ENCODE measurements at places on chromosomes 6 and 20.

DNA sequence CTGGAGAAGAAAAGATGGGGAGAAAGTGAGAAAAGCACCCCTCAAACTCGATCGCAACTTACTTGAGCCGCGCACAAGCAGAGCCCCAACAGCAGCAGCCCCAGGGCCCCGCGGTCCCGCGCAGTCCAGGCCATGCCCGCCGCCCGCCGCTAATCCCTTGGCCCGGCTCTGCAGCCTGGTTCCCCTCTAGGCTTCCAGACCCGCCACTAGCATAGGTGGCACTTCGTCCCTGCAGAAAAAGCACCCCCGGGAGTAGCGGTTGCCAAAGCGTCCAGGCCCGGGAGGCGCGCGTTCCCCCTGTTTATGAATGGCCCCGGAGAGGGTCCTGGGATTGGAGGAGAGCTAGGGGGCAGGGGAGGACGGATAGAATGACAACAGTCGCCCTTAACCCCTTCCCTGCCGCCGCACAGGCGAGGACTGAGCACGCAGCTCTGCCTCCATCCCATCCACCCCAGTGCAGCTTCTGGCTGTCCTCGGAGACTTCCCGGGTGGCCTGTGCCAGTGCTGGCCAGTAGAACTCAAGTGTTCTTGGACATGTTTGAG lies 19.9 kb downstream of the COL9A1 start:
- DNase-seq: no peak

DNA sequence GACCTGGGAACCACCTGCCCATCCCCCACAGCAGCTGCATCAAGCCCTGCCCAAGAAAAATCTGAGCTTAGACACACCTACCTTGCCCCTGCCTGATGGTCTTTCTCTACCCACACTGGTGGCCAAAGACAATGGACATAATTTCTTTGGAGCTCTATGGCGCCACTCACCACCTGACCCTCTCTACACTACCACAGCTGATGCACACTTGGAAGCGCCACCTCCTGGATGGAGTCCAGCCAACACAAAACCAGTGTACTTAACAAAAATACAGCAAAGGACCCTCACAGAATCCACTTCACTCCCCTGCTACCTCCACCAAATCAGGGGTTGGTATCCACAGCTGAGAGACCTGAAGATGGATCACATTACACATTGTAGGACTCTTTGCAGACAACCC lies 39.7 kb upstream of the CLVS2 start:
- no peak for DNase-seq

DNA sequence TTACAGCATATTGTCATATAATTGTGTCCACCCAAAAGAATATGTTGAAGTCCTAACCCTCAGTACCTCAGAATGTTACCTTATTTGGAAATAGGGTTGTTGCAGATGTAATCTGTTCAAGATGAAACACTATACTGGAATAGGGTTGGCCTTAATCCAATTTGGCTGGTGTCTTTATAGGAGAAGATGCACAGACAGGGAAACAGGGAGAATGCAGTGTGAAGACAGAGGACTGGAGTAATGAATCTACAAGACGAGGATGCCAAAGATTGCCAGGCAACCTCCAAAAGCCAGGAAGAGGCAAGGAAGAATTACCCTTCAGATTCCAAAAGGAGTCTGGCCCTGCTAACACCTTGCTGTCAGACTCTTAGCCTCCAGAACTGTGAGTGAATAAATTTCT lies 482.9 kb downstream of the PTPRT start:
- DNase-seq: no peak

- DNase-seq: peak; percentile 25
These were observed 292.1 kb downstream of the SOX4 start for GRCh38 chr6:21885532-21886114.

DNA sequence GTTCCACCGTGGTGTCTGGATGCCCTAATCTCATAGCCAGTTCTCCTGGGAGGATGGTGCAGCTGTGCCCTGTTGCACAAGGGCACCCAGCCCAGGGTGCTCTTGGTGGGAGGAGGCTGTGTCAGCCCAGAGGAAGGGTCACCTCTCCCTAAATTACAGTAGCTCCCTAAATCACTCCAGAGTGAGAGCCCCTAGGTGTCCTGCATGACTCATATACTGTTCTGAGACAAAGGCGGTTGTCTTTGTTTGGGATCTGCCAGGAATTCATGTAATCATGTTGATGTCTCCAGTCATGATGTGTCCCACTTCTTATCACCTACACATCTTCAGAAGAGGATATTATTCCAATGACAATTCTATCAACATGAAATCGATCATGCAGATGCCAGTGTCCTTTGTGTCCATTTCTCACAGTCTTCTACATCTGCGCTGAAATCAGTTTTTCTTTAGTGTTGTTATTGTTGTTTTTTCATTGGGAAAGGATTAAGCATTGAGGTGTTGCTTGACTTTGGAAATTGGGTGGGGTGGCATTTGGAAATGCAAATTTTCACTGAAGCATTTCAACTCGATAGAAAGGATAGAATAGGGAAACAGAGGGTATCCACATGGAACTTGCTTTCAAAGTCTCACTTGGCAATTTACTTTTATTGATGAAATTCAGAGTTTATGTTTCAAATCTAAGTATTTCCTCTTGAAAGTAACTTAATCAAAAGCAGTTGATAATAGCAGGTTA lies 19.5 kb downstream of the PERP start:
- no peak for DNase-seq

- no peak for DNase-seq
These were observed 246.9 kb upstream of the ZFP64 start for GRCh38 chr20:52438326-52438963.

- peak; percentile 51 for DNase-seq
These were observed 43.2 kb upstream of the AKAP12 start for GRCh38 chr6:151196555-151196954.

GRCh38 chr20:9918348-9918747 lies 79.5 kb upstream of the PAK5 start:
- no peak for DNase-seq

DNA sequence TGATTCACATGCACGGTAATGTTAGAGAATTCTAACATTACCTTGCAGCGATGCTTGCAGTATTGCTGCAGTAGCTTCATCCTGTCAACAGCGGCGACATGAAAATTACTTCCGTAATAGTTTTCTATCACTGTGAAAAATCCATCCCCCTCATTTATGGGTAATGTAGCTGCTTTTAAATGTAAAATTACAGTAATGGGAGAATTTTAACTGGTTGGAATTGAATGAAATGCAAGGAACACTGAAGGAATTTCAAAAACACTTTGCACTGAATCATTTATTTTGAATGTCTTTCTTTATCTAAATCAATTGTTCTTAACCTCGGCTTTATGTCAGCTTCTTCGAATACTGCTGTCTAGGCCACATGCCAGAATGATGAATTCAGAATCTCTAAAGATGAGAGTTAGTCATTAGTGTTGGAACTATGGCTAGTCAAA lies 102.4 kb upstream of the HIVEP1 start:
- DNase-seq: no peak

DNA sequence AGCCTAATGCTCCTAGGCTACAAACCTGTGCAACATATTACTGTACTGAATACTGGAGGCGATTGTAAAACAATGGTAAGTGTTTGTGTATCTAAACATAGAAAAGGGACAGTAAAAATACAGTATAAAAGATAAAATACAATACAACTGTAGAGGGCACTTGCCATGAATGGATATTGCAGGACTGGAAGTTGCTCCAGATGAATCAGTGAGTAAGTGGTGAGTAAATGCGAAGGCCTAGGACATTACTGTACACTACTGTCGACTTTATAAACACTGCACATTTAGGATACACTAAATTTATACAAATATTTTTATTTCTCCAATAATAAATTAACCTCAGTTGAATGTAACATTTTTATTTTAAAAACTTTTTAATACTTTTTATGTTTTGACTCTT lies 485.0 kb downstream of the MMUT start:
- no peak for DNase-seq

- no peak for DNase-seq
These were observed 39.7 kb upstream of the PRND start for GRCh38 chr20:4681991-4682401.

DNA sequence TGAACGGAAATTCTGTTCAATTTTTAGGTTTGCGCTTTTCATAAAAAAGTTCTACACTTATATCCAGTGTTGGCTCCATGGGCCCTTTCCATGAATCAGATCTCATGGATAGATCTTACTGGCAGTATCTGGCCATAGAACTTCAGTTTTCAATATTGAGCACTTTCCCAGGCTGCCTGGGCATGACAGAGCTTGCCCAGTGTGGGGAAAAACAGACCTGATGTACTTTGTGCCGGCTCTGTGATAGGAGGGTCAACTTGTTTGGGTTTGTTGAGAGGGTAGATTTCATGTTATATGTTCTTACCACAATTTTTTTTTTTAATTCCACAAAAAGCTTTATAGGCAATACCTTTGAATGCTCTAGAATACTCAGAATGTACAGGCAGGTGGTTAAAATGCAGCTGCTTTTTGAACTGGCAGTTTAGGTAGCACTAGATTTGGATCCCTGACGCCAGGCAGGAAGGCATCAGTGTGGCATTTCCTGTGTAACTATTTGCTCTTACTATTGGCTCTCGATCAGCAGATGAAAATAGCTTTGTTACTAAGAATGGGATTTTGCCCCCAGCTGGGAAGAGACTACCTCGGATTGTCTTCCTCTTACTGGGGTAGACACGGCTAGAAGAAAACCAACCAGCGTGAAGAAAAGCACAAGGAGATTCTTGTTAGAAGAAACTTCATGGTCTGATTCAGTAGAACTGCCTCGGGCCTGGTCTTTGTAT lies 404.9 kb upstream of the SOX4 start:
- DNase-seq: no peak

DNA sequence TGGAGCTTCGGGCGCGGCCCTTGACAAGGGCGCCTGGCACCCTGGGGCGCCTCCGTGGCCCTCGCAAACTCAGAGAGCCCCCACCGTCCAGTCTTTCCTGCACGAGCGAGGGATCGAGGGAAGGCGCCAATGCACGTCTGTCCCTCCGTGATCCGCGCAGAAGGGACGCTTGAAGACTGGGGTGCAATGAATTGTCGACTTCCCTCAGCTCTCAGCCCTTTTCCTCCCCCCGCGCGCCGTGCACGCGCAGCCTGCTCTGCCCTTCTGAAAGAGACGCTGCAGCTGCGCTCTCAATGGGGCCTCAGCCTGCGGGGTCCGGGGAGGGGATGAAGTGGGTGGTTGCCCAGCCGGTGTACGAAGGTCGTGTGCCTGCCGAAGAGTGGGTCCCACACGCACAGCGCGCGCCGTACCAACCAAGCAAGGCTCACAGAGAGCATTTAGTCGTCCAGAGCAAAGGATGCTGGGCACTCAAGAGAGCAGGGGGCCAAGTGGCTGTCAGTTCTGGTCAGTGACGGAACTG lies 5.5 kb upstream of the SOX4 start:
- DNase-seq: peak; percentile 80

GRCh38 chr20:62428002-62428372 lies 648 bp upstream of the RBBP8NL start:
- no peak for DNase-seq

- no peak for DNase-seq
These were observed 622.3 kb upstream of the ARID1B start for GRCh38 chr6:156154896-156155295.

DNA sequence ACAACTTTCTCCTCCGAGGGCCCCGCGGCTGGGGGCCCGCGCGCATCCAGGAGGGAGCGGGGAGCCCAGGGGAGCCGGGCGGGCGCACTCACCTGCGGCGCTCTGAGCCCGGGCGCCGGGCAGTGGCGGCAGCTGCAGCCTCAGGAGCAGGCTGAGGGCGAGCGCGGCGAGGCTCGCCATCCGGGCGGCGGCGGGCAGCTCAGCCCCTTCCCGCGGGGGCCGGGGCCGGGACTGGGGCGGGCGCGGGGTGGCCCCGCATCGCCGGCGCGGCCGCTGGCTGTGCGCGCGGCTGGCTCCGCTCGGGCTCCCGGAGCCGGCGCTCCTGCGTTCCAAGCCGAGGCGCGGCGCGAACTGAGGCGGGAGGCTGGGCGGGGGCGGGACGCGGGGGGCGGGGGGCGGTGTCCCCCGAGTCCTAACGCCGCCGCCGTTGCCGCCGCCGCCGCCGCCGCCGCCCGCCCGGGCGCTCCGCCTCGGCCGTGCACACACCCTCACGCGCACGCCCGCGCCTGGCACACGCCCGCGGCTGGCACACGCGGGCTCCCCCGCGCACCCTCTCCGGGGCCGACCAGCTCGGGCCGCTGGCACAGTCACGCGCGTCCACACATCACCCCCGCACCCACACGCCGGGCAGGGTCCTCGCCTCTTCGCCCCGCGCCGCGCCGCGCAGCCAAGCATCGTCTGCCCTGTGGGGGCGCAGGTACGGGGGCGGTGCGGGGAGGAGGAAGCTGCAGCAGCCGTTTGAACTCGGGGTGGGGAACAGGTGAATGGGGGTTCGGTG lies at the start of gene PTPRT:
Gene PTPRT (minus strand): TSS at position 353 of the 778 bp plus-strand sequence. CDS start 173 bp downstream, at position 180.
- no peak for DNase-seq

DNA sequence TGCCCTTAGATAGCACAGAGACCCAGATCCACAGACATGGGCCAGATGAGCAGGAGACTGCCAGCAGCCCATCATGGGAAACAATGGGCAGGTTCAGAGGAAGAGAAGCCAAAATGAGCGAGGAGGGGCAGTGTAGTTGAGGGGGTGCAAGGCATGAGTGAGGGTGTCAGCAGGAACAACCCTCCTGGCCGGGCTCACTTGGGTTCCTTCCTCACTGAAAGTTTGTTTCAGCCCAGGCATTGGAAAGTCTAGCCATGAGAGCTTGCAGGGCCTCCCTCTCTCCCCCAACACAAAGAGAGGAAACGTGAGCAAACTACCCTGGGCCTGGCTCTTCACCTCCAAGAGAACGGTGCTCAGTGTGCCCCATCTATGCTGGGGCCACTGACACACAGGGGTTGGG lies 48.0 kb downstream of the CDH26 start:
- no peak for DNase-seq

DNA sequence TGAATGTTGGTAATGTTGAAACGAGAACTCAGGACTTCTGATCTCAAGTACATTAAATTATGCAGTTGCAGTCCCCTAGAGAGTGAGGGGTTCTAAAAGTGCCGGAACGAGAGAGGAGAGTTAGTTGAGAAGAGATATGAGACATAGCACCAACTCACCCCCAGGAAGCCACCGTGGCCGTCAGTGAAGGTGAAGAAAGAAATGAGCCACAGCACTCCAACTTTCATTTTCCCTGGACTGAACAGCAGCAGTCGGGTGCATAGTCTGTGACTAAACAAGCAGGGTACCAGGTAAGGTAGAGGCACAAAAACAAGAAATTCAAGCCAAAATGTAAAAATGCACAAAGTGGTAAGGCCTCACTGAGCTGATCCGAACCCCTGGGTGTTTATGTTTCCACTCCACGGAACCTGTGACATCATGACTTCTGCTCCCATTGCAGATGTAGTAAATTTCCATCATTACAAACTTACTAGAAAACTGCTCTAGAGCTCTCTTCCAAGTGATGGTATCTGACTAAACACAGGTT lies 13.2 kb downstream of the ADGRF1 start:
- no peak for DNase-seq

DNA sequence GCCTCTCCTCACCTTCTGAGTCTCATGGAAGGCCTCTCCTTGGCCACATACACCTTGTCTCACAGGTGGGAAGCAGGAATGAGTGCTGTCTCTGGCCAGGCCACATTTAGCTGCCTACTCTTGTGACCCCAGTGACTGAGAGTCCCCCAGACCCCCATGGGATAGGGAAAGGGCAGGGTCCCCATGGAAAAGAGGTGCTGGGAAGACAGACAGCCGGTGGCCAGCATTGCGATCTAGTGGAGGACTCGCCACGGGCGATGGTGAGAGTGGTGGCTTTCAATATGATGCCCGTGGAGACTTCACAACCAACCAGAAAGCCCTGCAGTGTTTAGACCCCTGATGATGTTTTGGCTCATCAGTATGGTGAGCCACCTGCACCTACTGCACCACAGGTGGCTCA lies 19.8 kb downstream of the MANBAL start:
- no peak for DNase-seq
